ENCODE measurements at places on chromosomes 5 and 9.

- no peak for DNase-seq
Measured at GRCh38 chr9:95511616-95511931, 5.2 kb downstream of the PTCH1 start.

DNA sequence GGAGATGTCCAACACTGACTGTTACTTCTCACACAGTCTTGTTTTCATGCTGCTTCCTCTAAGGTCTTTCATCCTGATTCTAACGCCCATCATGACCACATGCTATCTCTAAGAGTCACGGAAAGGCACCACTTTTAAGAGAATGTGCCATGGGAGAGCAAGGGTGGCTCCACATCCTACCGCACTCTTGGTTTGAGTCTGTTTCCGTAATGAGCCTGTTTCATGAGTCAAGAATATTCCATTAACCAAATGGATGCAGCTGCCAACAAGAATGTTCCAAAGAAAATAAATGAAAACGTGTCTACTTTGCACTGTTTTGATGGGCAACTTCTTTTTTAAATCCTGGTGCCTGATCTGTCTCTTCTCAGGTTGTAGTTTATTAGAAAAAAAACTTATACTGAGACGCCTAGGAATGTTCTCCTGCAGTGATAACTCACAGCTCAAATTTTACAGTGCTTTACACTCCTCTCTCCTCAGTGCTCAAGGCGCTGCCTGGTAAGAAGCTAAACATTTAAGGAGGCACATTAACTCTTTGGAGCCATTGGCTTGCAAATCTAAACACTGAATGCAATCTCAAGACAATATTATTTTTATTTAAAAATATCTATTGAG, 124.3 kb downstream of the FGF1 start:
- no peak for DNase-seq

DNA sequence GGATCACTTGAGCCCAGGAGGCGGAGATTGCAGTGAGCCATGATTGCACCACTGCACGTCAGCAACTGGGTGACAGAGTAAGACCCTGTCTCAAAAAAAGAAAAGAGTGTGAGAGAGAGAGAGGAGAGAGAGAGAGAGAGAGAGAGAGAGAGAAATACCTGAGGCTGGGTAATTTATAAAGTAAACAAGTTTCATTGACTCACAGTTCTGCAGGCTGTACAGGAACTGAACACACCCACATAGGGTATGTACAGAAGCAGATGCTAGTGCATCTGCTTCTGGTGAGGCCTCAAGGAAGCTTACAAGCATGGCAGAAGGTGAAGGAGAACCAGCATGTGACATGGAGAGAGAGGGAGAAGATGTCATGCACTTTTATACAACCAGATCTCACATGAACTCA, 46.4 kb upstream of the CHD1 start:
- DNase-seq = no peak

DNA sequence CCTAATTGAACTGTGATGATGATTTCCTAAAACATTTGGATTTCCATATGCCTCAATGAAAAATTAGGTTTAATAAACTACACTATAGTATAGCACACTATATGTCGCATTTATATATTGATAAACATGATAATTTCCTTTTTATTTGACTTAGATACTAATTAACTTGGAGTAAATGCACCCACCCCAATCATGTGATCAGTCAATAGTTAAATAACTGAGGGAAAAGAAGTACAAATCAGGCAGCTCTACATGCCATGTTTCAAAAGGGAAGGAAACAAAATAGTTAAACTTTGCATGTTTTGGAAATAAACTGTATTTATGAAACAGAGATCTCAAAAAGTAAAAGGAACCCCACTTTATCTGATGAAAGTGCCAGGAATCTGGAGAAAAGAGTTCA, 18.0 kb upstream of the GNE start:
- DNase-seq = no peak

- DNase-seq = no peak
Measured at GRCh38 chr5:43244823-43245565, 53.0 kb downstream of the NIM1K start.

GRCh38 chr9:4382722-4383317, 83.0 kb upstream of the GLIS3 start:
- DNase-seq = no peak

DNA sequence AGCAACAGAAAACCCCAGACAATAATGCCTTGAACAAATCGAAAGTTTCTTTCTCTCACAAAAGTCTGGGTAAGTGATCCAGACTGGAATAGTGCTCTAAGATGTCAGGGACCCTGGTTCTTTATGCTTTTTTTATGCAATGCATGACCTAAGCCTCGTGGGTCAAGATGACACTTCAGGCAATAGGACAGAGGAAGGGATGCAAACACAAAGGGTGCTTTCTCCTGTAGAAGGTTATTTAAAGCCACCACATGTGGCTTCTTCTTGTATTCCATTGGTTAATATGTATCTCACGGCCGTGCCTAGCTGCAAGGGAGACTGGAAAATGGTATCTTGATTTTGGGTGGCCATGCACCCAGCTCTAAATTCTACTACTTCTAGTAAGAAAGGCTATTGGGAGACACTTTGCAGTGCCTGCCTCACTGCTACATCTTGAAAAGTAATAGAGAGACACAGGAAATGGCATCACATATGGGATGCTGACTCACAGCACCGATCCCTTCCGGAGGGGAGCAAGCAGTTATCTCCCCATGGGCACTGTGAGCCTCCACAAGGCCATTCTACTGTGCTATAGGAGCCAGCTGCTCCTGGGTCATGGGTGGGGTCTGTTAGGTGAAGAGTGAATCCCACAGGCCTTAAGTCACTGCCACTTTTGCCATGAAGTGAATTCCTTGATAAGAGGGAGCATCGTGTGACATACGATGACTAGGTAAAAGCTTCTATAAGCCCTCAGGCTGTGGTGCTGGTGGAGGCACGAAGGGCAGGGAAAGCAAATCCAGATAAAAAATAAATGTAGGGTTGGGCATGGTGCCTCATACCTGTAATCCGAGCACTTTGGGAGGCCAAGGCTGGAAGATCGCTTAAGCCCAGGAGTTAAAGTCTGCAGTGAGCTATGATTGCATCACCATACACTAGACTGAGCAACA, 32.5 kb upstream of the RAB14 start:
- DNase-seq = no peak

- no peak for DNase-seq
Measured at GRCh38 chr9:88421348-88421747, 33.1 kb downstream of the SPIN1 start.

GRCh38 chr9:84189904-84190303, 150.7 kb downstream of the SLC28A3 start:
- no peak for DNase-seq

- DNase-seq = no peak
Measured at GRCh38 chr9:131640438-131641137, 95.3 kb downstream of the PRRT1B start.

DNA sequence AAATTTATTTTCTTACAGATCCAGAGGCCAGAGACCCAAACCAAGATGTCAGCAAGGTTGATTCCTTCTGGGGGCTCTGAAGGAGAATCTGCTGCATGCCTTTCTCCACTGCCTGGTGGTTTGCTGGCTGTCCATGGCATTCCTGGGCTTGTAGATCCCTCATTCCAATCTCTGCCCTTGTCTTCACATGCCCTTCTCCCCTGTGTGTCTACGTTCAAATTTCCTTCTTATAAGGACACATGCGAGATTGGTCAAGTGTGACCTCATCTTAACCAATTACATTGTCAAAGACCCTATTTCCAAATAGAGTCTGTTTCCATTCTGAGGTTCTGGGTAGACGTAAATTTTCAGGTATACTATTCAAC, 84.5 kb upstream of the RAI14 start:
- DNase-seq = no peak

DNA sequence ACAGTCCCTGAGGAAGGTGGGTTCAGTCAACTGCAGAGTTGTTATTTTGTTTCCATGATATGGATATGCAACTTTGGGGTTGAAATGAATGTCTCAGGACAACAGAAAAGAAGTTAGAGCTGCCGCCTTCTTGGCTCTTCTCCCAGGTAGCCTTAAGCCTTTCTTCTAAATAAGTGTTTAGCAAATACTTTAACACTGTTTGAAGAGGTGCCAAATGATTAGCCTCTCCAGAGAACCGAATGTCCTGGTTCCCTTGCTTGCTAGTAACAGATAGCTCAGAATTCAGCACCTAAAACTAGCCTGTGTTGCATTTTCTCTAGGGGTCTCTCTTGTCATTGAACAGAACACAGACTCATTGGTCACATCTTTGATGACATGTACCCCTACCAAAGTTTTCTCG, 127.7 kb upstream of the PIK3R1 start:
- DNase-seq = no peak
